ENCODE measurements at places on chromosomes 6 and 20.
A peak's percentile ranks its signal among the peaks of the same experiment; 100 is the strongest.

GRCh38 chr20:31713312-31714273 lies 9.1 kb downstream of the BCL2L1 start:
- H3K27me3 ChIP-seq, result no peaks in the 10 kb centered on the region
- H3K27ac ChIP-seq, result peak overlapping the region; percentile 99
- H3K4me3 ChIP-seq, result peak overlapping the region; percentile 47

GRCh38 chr6:165013701-165014100 lies 295.7 kb downstream of the C6orf118 start:
- H3K4me1 ChIP-seq, result no peaks in the 10 kb centered on the region
- H3K27ac ChIP-seq, result no peak overlapping the region
- no peak for DNase-seq
- H3K4me3 ChIP-seq, result no peak overlapping the region
- H3K27me3 ChIP-seq, result no peaks in the 10 kb centered on the region
- no peaks in the 10 kb centered on the region for H3K36me3 ChIP-seq

DNA sequence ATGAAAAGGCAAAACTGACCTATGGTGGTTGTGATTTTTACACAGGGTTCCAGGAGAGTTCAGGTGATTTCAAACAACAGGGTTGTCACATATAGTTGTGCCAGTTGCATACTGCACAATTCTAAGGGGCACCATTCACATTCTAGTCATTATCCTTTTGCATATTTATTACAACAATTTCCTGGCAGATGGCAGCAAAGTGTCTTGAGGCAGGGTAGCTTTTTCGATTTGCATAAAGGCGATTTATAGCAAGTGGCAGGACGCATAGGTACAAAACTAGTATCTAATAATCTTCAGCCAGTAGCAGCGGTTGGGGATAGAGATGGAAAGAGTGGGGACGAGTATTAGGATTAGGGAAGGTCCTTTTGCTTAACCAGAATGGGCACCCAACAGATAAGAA lies 46.5 kb upstream of the TRAF3IP2 start:
- no peaks in the 10 kb centered on the region for H3K27me3 ChIP-seq
- H3K36me3 ChIP-seq, result no peaks in the 10 kb centered on the region
- DNase-seq, result no peak
- peaks cover 6% of the 10 kb centered on the region for H3K4me1 ChIP-seq

DNA sequence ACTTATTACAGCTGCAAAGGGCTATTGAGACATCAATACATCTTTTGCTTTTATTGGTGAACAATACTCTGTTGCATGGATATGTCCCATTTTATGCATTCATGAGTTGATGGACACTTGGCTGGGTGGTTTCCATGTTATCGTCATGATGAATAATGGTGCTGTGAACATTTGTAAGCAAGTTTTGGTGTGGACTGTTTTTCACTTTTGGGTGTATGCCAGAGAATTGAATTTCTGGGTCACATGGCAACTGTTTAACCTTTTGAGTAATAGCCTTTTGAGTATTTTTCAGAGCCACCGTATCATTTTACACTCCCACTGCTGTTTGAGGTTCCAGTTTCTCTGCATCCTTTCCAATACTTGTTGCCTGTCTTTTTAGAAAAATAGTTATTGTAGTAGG lies 107.0 kb downstream of the JARID2 start:
- DNase-seq, result no peak
- H3K27ac ChIP-seq, result no peak overlapping the region
- H3K4me3 ChIP-seq, result no peak overlapping the region
- no peaks in the 10 kb centered on the region for H3K4me1 ChIP-seq
- H3K27me3 ChIP-seq, result no peaks in the 10 kb centered on the region

DNA sequence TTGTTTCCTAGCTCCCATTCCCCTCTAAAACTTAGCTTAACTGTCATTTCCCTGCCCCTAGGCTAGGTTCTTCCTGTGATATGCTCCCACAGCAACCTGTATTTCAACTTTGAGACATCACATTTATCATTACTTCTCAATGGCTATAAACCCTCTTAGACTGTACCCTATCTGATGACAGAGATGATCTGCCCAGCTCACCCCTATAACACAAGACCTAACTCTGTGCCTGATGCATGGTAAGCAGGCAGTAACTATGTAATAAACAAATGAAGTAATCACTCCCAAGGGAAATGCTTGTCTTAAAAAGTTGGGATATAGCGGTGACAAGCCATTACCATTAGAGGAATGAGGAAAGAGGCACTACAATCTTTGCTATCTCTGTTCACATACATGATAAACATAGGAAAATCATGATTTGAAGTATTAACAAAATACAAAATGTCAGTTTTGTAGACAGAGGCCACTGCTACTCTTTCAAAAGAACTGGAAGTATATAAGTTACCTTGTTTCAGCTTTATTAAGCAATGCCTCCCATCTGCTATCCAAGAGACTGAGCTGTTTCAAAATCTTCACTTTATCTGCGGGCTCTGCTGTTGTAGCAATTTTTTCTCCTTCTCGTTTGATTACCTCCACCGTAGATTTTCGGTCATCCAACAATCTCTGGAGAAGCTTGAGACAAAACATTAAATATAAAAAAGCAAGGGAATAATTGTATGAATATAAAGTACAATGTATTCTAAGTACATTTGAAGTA lies 110.7 kb downstream of the DST start:
- DNase-seq, result no peak
- no peak overlapping the region for H3K27ac ChIP-seq
- H3K27me3 ChIP-seq, result no peaks in the 10 kb centered on the region
- H3K4me1 ChIP-seq, result no peaks in the 10 kb centered on the region

DNA sequence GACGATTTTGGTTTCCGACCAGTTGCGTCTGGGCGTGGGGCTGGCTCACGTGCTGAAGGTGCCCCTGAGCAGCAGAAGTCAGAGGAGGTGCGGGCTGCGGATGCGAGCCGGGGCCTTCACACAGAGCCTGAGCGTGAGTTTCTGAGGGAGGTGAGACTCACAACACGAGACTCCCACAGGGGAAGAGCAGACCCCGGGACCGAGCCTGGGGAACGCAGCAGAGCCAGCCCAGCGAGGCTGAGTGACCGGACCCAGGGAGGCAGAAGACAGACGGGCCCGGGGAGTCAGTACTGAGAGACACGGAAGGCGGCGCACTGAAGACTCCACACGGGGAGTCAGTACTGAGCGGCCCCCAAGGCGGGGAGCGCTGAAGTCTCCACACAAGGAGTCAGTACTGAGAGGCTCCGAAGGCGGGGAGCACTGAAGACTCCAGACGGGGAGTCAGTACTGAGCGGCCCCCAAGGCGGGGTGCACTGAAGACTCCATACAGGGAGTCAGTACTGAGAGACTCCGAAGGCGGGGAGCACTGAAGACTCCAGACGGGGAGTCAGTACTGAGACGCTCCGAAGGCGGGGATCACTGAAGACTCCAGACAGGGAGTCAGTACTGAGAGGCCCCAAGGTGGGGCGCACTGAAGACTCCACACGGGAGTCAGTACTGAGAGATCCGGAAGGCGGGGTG lies 77.8 kb downstream of the DLL1 start:
- peaks cover 48% of the 10 kb centered on the region for H3K27me3 ChIP-seq
- no peak for DNase-seq
- no peak overlapping the region for H3K27ac ChIP-seq
- H3K36me3 ChIP-seq, result no peaks in the 10 kb centered on the region

- H3K27ac ChIP-seq, result peak overlapping the region; percentile 94
- no peaks in the 10 kb centered on the region for H3K36me3 ChIP-seq
- H3K4me1 ChIP-seq, result peaks cover 53% of the 10 kb centered on the region
- H3K4me3 ChIP-seq, result peak overlapping the region; percentile 43
- H3K27me3 ChIP-seq, result no peaks in the 10 kb centered on the region
Observed at GRCh38 chr6:1766654-1767053, 156.9 kb downstream of the FOXC1 start.

- peak overlapping the region; percentile 86 for H3K27ac ChIP-seq
- H3K4me3 ChIP-seq, result peak overlapping the region; percentile 51
- H3K4me1 ChIP-seq, result peaks cover 34% of the 10 kb centered on the region
- DNase-seq, result no peak
- H3K27me3 ChIP-seq, result no peaks in the 10 kb centered on the region
Observed at GRCh38 chr6:138592749-138593123, 93.4 kb upstream of the NHSL1 start.

- peak overlapping the region; percentile 92 for H3K27ac ChIP-seq
- H3K4me3 ChIP-seq, result peak overlapping the region; percentile 29
- DNase-seq, result peak; percentile 76
- H3K4me1 ChIP-seq, result peaks cover 44% of the 10 kb centered on the region
- no peaks in the 10 kb centered on the region for H3K27me3 ChIP-seq
- peaks cover 4% of the 10 kb centered on the region for H3K36me3 ChIP-seq
Observed at GRCh38 chr6:116387374-116387773, 16.6 kb downstream of the DSE start.

DNA sequence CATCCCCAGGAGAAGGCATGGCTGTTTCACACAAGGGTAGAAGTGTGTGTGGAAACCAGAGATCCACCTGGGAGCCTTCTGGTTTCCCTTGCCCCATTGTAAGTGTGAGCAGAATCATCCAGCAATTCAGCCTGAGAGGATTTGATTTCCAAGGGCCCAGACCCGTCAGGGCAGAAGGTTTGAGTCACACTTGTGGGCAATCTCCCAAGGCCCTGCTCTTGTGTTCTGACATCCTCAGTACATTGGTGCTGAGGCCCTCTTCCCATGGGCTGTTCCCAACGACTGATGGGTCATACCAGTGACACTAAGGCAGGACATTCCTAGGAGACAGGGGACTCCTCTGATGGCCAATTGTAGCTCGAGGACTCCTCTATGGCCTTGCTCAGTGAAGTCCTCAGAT lies 58.2 kb upstream of the POLR1H start:
- no peaks in the 10 kb centered on the region for H3K36me3 ChIP-seq
- DNase-seq, result no peak
- no peak overlapping the region for H3K27ac ChIP-seq
- no peaks in the 10 kb centered on the region for H3K4me1 ChIP-seq
- H3K4me3 ChIP-seq, result no peak overlapping the region

DNA sequence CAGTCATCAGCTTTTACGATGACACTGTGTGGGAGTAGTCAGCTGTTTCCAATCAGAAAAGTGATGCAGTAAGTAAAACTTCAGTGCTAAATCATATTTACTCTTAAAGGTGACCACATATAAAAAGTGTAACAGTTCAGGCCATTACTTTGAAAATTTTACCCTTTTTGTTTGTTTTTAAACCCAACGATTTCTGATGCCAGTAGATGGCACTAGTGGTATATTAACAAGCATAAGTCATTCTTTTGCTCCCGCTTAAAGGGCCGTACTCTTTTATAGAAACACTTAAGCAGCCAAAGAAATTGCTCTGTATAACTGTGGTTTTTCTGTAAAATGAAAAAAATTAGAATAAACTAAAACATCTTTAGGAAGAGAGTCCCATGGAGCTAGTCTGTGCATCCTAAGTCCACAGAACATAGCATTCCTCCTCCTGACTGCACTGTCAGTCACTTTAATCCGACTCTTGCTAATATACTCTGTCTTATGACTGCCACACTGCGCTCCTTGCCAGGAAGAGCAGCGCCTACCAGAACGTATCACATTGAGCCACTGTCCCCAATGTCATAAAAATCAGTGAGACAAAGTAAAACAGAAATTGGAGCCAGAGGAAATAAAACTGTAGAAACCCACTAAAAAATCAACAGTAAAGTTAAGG lies 25.0 kb downstream of the HEBP2 start:
- H3K27me3 ChIP-seq, result no peaks in the 10 kb centered on the region
- H3K4me1 ChIP-seq, result no peaks in the 10 kb centered on the region

GRCh38 chr6:26342106-26343004 lies 22.6 kb upstream of the BTN3A2 start:
- H3K36me3 ChIP-seq, result no peaks in the 10 kb centered on the region
- DNase-seq, result no peak
- H3K4me1 ChIP-seq, result peaks cover under 1% of the 10 kb centered on the region

GRCh38 chr6:113642714-113643406 lies 214.3 kb upstream of the MARCKS start:
- no peaks in the 10 kb centered on the region for H3K36me3 ChIP-seq
- H3K27me3 ChIP-seq, result no peaks in the 10 kb centered on the region
- peaks cover 37% of the 10 kb centered on the region for H3K4me1 ChIP-seq
- DNase-seq, result peak; percentile 80
- peak overlapping the region; percentile 17 for H3K27ac ChIP-seq

DNA sequence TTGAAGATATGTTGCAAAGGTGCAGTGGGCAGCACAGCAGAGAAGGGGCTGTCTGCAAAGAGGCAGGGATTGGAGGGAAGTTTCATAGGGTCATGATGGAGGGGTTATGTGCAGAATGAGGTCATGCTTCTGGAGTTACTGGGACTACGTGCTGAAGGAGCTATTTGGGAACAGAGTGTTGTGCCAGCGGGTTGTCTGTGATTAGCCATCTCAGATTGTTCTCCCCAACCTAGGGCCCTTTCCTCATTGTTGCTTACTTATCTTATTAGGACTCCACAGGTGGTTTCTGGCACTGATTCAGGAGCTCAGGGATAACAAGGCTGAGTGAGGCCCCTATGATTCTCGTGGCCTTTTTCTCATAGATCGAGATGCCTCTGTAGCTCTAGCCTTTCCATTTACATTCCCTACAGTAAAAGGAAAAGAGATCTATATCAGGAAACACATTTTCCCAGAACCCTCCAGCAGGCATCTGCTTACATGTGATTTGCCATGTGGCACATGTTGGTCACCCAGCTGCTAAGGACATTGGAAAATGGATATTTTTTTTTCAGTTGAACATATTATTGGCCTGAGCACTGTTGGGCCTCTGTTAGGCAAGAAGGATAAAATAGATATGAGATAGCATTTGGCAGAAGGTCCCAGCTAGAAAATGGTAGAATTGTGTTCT lies 429.6 kb upstream of the PLCB4 start:
- H3K36me3 ChIP-seq, result no peaks in the 10 kb centered on the region
- no peak overlapping the region for H3K27ac ChIP-seq
- no peak for DNase-seq

DNA sequence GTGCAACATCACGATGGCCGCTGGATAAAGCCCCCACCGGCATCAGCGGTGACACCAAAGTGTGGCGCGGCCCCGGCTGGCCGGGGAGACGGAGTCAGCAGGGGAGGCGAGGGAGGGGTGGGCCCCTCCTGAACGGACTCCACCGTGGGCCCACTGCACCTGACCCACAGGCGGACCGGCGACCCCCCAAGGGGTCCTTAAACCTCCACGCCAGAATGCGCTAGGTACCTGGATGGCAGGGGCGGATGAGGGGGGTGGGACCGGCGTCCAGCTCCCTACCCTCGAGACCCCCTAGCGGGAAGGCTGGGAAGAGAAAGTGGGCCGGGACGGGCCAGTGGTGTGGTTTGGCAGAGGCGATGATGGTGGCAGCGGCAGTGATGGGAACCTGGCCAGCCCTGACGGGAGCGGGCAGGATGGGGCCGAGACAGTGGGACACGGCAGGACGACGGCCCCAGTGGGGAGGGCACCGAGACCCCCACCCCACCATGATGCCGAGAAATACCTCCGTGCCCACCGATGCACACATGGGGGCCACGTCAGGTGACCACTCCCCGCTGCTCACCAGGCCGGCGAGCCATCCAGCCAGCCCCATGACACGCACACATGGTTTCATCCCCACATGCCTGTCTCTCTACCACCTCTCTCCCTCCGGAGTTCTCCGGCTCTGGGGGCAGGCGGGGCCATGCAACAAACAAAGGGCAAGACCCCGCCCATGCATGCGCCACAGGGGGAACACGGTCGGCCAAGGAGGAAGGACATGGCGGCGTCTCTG lies 771.9 kb upstream of the DEFB115 start:
- DNase-seq, result no peak
- H3K4me3 ChIP-seq, result no peak overlapping the region
- H3K27ac ChIP-seq, result no peak overlapping the region
- no peaks in the 10 kb centered on the region for H3K36me3 ChIP-seq

All from PC-9 (cell line).